Stimulated activated CD4-positive, alpha-beta T cell treated with anti-CD3 and anti-CD28 coated beads, Interleukin-1b, Interleukin-23, amount 100 ng/mL, for 24 hours (primary cell): ENCODE measurements at places on chromosomes 16 and 17.

DNA sequence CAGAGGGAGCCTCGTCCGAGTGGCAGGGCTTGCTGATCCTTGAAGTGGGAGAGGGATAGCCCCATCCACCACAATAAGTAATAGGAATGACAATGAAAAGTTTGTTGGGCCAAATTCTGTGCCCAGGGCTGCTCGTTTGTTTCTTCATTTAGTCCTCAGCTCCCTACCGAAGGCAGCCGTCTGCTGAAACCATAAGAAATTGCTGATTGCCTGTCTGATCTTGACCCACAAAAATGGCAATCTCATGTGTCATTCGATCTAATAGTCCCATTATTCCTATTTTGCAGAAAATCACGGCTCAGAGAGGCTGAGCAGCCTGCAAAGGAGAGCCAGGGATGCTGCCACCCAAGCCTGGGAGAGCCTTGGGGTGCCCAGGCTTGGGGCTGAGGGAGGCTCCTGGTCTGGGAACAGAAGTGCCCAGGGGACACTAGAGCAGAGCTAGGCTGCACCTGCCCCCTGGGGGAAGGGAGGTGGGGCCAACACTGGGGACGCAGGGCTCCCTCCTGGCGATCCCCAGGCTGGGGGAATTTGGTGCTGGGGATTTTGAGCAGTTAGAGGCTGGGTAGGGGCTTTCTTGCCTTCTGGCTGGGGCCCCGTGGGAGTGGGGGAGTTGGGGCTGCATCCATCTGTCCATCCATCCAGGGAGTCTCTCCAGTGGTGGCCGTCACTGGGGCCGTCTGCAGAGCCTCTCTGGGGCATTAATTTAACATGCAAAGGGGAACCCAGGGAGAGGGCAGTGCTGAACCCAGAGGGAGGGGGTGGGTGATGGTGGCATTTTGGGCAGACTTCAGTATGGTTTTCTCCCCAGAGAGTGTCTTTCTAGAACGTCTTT is 53.5 kb downstream of the SOCS1 start:
- no peak for DNase-seq

DNA sequence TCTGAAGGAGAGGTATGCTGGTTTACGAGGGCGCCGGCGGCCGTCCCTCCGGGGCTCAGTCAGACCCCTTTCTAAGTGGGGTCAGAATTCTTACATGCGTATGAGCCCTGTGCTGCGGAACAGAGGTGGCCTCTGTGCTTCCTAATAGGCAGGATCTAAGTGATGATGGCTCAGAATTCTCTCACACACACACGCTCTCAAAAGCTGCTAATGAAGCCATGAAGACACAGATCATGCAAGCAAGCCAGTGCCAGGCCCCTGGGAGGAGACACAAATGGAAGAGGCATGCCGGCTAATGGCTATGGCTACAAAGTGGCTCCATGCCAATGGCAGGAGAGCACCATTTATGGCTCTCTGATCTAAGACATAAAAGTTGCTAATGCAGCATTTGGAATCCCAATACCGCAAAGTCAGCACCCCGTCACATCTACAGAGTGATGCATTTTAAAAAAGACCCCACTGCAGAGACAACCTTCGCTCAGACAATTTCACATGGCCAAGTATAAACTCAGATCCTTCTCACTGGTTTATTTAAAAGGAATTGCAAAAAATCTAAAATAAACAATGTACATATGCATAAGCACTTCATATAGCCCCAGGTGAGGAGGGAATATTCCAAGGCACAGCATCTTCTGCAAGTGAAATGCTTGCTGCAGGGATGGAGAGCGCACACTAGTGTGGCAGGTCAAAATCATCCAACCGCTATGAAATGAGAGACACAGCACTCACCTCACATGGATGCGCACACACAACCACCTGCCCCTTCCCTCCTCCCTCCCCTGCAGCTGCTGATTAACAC is 24.5 kb downstream of the NPLOC4 start:
- no peak for DNase-seq

DNA sequence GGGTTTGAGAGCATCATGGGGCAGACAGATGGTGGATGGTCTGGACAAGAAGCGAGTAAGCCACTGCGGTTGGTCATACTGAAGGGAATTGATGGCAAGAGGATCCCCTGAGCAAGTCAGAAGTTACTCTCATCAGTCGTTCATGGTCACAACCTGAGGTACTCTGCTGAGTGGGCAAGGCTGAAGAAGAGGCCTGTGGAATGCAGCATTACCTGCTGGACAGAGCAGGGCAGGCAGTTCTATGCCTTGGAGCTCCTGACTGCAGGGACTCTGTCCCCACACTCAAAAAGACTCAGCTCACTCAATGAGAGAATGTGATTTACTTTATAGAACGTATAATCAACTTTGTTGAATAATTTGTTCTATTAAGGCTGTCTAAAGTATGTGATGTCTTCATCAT is 28.3 kb downstream of the ALDH3A2 start:
- no peak for DNase-seq

DNA sequence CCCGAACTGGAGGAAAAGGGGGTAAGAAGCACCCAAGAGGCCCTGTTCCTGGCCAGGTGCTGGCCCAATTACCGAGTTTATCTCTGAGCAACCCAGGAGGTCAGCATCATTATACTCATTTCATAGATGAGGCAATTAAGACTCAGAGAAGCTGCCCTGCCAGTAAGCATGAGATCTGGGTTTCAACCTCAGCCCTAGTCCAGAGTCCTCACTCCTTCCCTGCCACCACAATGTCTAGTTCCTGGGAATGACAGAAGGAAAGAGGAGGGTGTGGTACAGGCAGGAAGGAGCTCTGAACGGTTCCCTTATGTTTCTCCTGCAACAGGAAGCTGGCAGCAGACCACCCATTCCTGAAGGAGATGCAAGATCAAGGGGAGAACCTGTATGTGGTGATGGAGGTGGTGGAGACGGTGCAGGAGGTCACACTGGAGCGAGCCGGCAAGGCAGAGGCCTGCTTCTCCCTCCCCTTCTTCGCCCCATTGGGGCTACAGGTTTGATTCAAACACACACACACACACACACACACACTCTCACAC is 7.4 kb downstream of the GSDMA start:
- DNase-seq, result no peak

GRCh38 chr17:78953356-78954350 is 26.1 kb downstream of the LGALS3BP start:
- no peak for DNase-seq

DNA sequence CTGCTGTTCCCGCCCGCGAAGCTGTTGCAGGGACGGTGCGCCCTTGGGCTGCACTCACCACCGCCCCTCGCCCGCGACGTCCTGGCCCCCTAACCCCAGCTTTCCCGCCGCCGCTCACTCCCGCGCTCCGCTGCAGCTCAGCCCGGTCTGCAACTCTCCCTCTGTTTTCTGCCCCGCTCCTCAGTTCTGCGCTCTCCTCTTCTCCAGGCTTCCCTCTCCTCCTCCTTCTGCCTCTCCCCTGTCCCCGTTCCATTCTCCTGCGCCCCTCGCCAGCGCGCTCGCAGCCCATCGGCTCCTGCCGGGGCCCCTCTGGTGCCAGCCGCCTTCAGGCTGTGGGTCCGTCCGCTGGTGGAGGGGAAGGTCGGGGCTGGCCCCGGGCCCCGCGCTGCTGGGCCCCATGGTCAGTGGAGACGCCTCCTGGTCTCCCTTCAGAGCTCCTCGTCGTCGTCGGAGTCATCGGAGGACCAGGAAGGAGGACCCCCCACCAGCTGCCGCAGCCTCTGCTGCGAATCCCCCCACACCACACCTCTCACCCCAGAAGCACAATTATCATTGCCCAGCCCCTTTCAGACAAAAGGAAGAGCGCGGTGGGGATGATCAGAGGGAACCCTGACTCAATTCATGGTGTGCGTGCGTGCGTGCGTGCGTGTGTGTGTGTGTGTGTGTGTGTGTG is 223.2 kb upstream of the FOXF1 start:
- no peak for DNase-seq

GRCh38 chr17:75555679-75556153 is 30.2 kb downstream of the LLGL2 start:
- no peak for DNase-seq

DNA sequence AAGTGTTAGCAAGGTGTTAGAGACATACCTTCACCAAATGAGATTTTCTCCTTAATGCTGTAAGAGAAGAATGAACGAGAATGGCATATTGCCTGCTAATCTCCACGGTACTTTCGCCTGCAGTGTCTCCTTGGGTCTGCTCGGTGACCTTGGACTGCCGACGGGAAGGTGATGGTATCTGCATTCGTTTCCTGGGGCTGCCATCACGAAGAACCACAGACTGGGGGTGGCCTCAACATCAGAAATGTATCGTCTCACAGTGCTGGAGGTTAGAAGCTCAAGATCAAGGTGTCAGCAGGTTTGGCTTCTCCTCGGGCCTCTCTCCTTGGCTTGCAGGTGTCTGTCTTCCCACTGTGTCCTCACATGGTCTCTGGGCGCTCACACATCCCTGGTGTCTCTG is 86.3 kb upstream of the TNRC6C start:
- no peak for DNase-seq

- peak; percentile 60 for DNase-seq
Measured at GRCh38 chr16:74296432-74297144, at the start of gene PSMD7. PSMD7 (plus strand) TSS chr16:74296814; CDS start chr16:74296915, 101 bp downstream.

- DNase-seq, result no peak
Measured at GRCh38 chr17:10624969-10625368, 32.1 kb downstream of the MYH3 start.

DNA sequence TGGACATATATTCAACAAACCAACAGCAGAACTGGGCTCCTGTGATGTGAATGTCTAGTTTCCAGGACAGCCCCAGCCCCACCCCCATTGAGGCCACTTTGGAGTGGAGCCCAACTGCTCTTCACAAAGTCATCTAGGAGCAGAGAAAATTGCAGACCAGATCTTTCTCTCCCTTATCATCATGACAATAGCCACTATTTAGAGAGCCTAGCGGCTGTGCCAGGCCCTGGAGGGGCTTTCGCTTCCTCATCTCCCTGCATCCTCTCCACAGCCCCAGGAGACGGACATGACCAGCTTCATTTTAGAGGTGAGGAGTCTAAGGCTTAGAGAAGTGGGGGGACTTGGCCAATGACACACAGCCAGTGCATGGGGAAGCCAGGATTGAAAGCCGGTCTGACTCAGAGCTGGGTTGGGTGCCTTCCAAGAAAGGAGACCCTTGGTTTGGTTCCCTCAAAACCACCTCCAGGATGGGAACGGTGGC is 1.4 kb downstream of the PRSS8 start:
- DNase-seq, result no peak

GRCh38 chr17:31645351-31645750 is 213.7 kb downstream of the COPRS start:
- DNase-seq, result no peak

DNA sequence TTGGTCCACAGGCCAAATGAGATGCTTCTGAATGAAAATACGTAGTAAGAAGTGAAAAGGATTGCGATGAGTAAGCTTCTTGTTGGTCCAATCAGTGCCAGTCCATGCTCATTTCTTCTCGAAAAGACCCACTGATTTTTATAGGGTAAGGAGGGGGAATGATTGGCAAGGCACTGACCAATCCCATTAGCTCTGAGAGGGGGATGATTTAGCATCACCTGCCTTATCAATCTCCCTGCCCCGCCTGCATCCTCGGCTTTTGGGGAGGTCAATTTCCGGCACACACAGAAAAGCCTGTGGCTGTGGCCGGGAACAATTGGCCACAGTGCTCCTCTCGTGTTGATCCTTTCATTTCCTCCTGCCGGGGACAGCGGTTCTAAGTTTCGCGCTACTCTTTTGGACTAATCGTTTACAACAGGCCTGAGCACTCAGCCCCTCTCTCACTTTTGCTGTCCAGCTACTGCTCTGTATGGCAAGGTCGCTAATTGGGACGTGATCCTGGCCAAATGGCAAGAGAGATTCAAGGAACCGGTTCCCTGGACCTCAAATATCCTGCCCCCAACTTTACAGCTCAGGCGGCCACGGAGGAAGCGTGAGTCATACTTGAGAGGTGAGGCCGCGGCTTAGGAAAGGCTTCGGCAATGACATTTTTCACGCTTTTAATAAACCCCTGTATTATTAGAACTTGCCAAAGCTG is 43.1 kb downstream of the TBX4 start:
- DNase-seq, result no peak

DNA sequence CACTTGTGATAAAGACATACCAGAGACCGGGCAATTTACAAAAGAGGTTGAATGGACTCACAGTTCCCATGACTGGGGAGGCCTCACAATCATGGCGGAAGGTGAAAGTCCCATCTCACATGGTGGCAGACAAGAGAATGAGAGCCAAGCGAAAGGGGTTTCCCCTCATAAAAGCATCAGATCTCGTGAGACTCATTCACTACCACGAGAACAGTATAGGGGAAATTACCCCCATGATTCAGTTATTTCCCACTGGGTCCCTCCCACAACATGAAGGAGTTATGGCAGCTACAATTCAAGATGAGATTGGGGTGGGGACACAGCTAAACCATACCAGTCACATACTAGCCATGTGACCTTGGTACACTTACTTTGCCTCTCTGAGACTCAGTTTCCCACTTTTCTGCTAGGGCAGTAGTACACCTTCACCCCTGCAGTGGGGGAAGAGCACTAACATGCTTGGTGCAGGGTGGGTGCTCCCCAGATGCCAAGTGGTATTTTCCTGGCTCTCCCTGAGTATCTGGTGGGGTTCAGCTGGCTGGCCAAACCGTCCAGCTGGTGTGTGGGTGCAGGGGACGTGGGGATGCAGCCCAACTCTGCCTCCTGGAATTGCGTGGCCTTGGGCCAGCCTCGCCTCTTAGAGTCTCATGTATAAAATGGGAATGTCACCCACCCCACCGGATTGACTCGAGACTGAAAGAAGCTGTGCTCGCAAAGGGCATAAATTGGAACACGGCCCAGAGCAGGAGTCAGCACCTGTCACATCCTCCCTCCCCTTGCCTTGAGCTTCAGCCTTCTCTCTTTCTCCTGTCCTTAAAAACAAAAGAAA is 364.1 kb downstream of the CPPED1 start:
- no peak for DNase-seq

- no peak for DNase-seq
Measured at GRCh38 chr17:82786427-82786826, 34.6 kb downstream of the TBCD start.

GRCh38 chr16:68526143-68526781 is 12.8 kb upstream of the ZFP90 start:
- no peak for DNase-seq
